ENCODE measurements at places on chromosomes 2 and 18.

GRCh38 chr2:14451312-14451711 lies 181.2 kb upstream of the LRATD1 start:
- DNase-seq: no peak

DNA sequence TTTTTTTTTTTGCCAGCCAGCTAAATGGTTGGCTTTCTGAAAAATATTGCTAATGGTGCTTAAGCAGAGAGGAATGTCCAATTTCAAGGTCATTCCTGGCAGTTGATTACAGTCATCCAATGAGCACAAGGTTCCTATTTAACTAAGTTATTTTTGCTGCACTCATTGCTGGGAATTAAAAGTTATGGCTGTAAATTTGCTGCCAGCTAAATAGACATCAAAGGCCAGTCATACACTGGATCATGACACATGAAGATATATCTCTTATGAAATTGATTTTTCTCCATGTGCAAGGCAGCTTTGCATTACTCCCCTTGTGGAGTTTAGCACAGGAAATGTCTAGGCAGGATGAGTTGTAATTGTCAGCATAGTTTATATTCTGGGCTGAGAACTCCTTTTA lies 1898.4 kb upstream of the CELF4 start:
- no peak for DNase-seq

- DNase-seq: no peak
These were observed 10.7 kb downstream of the ZBTB14 start for GRCh38 chr18:5284808-5285207.

DNA sequence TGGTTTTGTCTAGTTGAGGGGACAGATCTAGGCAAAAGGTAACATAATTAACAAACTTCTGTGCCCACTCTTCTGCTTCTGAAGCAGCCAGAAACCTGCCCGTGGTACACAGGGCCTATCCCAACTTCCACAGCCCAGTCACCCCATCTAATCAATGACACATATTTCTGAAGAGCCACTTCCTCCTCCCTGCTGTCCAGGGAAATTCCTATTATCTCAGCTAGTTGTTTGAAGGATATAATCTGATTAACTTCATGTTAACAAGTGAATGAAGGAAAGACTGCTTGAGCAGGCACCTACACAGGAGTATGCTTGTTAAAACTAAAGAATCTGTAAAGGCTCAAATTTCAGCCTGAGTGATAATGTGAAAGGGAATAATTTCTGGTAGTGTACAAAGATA lies 61.4 kb downstream of the CCDC148 start:
- no peak for DNase-seq

DNA sequence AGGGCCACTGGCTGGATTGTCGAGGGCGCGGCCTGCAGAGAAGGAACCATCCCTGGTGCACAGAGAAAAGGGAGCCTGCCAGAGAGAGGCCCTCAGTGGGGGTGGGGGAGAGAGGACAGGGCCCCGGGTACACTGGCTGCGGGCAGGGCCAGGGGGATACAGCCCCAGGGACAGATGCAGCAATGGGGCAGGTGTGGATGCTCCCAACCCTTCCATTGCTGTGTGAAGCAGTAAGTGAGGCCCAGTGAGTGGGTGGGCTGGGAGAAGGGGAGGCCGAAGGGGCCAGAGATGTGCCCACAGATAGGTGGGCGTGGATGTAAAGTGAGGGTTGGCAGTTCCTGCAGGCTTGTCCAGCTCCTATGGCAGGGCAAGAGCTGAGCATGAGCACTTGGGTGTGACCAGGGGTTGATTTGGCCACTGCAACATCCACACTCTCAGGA lies 7.4 kb downstream of the AGXT start:
- no peak for DNase-seq

- no peak for DNase-seq
These were observed 28.9 kb upstream of the ACTR2 start for GRCh38 chr2:65198737-65199136.

- no peak for DNase-seq
These were observed 102.8 kb upstream of the CYP1B1 start for GRCh38 chr2:38178556-38179419.

DNA sequence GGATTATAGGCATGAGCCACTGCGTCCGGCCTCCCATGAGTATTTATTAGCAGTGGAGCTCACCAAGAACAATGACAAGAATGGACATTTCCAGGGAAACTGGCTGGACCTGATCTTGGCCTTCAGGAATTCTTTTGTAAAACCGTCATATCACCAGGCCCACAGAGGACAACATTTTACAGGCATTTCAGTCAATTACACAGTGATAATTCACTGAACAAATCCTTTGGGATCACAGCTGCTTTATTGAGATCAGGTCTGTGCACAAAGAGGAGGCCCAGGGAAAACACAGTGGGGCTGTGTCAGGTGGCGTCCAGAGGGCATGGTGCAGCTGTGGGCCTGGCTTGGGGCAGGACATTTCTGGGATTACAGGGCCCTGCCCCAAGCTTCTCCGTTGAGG lies 30.1 kb upstream of the GTF2A1L start:
- DNase-seq: no peak

DNA sequence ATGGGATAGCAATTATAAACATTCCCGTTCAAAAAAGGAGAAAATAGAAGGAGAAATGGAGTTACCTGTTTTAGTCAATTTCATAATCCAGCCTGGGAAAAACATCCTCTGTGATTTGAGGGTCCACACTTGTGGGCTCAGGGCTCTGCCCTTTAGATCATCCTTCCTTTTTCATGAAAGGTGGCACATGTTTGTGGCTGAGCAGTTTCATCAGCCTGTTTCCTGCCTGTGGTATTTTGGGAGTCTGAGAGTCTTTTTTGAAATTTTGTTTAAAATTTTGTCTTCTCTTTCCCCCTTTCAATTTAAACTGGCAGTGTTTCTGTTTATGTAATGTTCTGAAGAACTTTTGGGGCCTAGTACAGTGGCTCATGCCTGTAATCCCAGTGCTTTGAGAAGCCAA lies 84.0 kb downstream of the KIAA1328 start:
- DNase-seq: no peak

DNA sequence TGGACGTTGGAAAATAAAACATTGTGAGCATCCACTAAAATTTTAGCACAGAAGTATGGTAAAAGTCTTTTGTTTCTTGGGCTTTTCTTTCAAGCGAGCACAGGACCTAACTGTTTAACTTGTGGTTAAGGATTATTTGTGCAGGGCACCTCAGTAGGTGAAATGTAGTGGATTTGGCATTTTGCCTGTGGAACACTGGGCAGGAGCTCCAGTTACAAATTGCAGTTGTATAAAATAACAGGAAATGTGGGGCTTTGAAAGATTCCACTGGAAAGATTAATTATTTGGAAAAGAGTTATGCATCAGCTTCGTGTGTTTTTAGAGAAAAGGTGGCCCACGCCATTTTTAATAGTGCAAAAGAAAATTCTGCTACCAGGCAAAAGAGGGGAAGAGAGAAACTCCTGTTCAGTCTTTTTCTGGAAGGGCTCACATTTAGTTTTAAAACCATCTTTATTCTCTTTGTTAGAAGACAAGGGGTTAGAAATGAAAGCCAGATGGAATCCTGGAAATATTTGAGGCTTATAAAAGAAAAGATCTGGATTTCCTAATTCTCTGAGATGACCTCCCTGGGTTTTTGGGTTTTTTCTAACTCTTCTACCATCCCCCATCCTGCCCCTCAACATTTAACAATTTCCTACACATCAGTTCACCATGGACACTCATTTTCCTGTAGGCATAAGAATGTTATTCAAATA lies 144.3 kb upstream of the SERTAD2 start:
- DNase-seq: no peak

GRCh38 chr2:7722212-7722910 lies 805.1 kb downstream of the RNF144A start:
- no peak for DNase-seq

GRCh38 chr18:31680831-31681568 lies 3.4 kb downstream of the B4GALT6 start:
- no peak for DNase-seq

DNA sequence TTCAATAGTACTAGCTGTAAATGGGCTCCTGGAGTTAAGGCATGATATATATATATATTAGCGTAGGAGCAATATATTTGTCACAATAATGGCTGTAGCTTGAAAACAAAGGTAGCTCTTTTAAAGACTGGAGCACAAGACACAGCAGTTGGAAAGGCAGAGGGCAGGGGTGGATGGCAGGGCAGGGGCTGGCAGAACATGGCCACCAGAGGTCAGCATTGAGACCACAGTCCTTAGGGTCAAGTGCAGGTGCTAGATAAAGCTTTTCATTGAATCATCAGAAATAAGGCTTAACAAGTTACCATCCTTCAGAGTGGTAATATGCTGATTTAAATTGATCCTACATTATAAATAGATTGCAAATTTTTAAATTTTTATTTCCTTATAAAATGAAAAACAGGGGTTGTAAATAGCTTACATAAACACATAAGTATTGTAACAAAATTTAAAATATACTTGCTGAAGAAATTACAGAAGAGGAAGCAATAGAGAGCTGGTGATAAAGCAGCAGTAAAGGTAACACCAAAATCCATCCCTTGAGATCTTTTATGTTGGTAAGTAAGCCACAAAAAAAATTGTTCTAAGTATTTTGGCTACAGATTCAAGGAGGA lies 161.2 kb upstream of the PIEZO2 start:
- no peak for DNase-seq

DNA sequence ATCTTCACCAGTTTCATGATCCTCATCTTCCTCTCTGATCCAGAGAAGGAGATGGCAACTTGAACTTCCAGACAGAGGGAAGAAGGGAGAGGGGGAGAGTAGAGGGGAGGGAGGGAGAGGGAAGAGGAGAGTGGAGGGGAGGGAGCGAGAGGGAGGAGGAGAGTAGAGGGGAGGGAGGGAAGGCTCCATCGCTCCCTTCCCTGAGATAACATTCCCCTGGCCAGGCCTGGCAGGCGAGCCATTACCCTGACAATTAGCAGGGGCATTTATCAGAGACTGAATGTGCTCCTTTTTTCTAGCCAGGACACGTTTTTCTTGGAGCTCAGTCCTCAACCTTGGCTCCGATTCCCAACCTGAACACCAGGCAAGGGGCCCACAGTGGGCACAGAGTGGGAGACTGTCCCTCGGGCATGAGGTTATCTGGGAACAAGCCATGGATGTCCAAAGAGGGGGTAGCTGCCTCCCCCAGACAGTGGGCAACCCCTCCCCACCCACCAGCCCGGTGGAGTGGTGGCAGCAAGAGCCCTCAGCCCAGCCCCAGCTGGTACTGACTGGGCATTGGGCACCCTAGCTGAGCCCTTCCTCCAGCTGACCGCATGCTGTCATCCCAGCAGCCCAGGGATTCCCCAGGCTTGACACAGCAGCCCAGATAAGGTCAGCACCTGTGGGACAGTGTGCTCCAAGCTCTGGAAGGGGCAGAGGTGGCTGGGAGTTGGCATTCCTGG lies 81.8 kb downstream of the TNS1 start:
- DNase-seq: no peak

GRCh38 chr2:226247289-226248275 lies 552.0 kb downstream of the IRS1 start:
- no peak for DNase-seq

DNA sequence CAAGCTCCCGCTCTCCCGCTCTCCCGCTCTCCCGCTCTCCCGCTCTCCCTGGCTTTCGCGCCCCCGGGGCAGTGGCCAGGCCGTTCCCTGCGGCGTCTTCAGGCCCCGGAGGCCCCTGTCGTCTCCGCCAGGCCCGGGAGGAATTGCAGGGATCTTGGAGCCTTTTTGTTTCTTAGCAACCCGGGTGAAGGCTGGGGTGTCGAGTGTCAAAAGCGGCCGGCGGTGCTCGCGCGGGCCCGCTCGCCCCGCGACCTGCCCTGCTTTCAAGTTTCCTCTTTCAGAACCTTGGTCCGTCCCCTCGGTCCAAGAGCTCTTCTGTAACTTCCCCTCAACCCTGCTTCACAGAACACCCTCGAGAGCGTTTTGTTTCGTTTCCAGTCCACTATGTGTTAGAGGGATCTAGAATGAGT lies 1.4 kb downstream of the RNF138 start:
- DNase-seq: no peak

- no peak for DNase-seq
These were observed 300.0 kb downstream of the PDE11A start for GRCh38 chr2:177772529-177772928.

GRCh38 chr2:137521653-137522619 lies 442.3 kb upstream of the HNMT start:
- DNase-seq: no peak

DNA sequence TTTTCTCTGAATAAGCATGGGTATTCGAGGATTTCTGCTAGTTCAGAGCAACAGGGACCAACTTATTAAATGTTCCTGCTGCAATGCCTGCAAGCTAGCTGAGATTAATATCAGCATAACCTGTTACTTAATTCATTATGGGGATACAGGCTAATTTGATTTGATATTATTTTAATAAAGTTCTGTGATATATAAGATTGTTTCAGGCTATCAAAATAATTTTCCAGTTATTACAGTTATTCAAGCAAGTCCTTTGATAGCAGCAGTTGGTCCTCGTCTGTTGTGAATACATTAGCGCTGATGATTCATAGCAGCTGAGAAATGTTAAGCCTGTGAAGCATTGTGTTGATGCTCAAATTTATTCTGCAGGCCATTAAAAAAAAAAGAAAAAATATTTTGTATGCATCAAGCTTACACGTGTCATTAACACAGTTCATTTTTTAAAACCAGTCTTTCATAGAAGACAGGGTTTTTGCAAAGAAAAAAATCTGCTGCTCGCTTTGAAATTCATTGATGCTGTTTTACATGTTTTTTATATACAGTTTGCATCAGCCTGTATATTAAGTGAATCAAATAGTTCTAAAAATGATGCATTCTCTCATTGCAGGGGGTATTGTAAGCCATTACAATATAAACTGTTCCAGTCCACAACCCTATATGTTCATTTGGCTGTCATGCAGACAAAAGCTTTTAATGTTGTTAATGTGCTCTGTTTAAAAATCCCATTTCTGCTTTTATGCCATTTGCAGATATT lies 482.5 kb downstream of the BCL11A start:
- DNase-seq: no peak

- no peak for DNase-seq
These were observed 113.6 kb upstream of the COL5A2 start for GRCh38 chr2:189293164-189293563.

DNA sequence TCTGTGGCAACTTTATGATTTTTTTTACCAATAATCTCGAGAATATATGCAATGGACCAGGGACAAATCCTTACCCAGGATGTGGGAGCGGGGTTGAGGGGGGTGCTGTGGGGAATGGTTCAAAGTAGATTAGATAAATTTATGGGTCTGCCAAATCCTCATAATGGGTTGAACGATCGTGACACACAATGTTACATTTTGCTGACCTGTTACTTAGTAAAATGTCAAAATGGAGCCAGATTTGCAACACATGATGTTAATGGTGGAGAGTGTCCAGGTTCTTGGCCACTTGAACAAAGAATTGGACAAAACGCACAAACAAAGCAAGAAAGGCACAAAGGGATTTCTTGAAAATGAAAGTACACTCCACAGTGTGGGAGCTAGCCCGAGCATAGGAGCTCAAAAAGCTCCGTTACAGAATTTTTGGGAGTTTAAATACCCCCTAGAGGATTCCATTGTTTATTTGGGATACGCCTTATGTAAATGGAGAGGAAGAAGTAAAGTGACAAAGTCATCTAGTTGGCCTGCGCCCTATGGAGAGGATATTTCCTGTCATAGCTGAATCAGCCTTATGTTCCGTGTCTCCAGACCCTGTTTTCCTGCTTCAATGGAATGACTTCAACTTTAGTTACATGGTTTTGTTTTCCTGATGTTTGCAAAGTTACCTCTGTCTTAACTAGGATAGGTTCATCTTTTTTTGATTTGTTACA lies 776.0 kb downstream of the DCC start:
- DNase-seq: no peak

- no peak for DNase-seq
These were observed 801.4 kb upstream of the ZEB2 start for GRCh38 chr2:145321344-145321743.

Data from stimulated activated CD4-positive, alpha-beta T cell treated with anti-CD3 and anti-CD28 coated beads, Interleukin-2, amount 100 ng/mL, for 4 hours (primary cell).